Mucosa of gallbladder (tissue), 1 donor: ENCODE measurements at places on chromosomes 5 and 9.
A peak's percentile ranks its signal among the peaks of the same experiment; 100 is the strongest.

DNA sequence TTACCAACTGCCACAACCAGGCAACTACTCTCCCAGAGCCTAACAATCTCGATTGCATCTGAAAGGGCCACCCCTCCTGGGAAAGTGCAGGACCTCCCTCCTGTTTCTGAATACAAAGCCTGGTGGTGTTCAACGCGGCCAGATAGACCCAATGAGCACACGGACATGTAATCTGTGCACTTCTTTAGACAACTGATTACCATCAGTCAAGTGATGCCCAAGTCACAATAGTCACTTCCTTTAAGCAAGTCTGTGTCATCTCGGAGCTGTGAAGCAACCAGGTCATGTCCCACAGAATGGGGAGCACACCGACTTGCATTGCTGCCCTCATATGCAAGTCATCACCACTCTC is 739 bp downstream of the C9orf72 start:
- DNase-seq, result peak; percentile 46

DNA sequence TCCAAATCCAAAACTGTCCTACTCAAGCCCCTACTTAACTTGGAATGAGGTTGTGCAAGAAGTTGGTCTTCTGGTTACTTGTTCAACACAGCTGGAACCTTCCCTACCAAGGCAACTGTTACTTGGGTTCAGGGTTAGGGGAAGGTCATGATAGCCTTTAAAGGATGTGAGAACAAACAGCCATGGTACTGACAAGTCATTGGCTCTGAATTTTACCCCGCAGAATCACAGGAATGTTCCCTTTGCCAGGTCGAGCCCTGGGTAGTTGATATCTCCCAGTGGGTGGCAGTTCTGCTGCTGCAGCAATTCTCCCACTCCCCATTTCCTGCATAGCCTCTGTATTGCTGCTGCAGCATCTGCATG is 396.1 kb upstream of the MPDZ start:
- no peak for DNase-seq

DNA sequence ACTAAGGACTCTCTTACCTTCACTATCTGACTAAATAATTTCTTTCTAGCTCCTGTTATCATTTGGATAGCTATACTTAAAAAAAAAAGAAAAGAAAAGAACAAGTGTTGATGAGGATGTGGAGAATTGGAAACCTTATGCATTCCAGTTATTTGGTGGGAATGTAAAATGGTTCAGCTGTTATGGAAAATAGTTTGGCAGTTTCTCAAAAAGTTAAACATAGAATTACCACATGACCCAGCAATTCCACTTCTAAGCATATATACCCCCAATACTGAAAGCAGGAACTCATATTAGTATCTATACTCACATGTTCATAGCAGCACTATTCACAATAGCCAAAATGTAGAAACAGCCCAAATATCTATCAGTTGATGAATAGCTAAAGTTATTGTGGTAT is 61.1 kb downstream of the GNA14 start:
- no peak for DNase-seq

DNA sequence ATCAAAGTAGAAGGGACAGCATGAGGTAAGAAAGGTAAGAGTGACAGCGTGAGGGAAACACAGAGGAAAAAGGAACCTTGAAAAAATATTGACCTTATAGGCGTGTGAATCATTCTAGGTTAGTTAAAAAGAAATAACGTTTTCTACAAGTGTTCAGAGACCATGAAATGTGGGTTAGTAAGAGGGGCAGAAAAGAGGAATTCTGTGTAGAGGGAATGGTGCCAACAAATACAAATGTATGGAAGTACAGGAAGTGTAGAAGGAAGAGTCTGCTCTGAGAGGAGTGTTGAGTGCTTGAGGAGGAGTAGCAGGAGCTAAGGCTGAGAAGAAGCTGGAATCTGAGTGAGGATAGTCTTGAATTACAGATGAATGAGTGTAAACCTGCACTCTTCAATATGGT is 418.6 kb upstream of the RIOK2 start:
- no peak for DNase-seq

- DNase-seq, result no peak
Observed at GRCh38 chr5:7881816-7882215, 12.9 kb downstream of the MTRR start.

DNA sequence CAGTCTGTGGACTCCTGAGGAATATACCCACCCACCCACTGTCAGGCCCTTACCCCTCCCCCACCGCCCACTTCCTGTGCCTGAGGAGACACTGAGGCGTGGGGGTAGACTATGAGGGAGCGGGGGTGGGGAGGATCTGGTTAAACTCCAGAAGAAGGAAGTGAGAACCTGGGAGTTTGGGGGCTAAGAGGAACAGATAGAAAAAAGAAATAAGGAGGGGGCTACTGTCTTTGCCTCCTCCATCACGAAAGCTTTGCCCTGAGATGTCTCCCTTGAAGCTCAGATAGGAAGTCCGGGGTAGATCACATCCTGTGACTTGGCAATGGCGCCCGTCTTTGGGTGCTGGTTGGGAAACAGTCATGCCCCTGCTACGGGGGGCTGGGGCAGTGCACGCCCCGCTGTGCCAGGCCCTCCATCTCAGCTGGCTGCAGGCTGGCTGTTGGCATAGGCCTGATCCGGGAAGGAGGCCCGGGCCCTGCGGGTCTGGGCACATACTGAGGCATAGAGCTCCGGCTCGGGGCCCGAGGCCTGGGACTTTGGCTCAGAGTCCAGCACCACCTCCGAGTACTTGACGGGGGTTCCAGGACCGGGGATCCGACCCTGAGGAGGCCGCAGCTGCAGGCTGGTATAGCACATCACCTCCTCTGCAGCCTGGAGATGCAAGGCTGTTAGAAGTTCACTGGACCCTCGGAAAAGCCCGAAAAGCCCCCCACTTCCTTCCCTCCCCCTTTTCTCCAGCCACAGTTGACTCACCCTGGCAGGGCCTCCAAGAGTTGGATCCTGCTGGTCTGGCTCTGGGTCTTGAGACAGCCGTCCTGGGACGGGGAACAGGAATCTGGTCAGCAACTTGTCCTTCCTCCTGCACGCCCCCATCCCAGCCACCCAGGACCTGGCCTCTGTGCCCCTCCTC is 1.0 kb downstream of the SIT1 start:
- no peak for DNase-seq

DNA sequence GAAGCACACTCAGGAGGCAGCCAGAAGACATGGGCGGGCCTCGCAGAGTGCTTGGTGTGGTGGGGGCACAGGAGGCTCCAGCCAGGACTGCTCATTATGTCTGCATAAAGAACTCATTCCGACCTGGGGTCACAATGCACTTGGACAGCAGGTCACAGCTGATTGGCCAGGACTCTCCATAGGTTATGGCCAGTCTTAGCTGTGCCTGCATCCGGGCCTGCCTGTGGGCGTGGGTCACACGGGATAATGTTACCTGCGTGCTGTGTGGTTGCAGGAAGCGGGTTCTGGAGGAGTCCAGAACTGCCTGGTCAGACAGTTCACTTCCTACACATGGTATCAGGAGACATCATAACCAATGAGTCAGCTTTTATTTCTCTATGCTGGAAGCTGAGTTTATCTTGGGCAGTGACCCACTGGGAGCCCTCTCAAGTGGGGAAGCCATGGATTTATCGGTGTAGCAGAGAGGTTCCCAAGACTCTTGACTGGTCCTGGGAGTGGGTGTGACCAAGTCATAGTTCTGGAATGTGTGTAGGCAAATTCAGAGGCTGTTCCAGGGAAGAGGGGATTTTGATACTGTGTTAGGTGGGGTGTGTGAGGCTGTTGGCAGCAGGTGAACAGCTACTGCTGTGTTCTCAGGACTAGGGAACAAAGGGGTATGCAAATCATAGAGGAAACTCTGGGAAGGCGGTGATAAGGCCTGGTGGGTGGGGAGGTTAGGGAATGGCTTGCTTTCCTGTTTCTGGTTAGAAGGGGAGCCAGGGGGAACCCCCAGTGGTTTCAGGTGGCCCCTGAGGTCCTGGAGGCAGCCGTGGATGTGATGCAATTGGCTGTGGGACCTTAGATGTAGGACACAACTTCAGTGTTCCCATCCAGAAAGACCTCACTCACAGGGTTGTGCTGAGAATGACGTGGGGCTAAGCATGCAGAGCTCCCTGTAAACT is 51.3 kb downstream of the ARHGEF37 start:
- no peak for DNase-seq

DNA sequence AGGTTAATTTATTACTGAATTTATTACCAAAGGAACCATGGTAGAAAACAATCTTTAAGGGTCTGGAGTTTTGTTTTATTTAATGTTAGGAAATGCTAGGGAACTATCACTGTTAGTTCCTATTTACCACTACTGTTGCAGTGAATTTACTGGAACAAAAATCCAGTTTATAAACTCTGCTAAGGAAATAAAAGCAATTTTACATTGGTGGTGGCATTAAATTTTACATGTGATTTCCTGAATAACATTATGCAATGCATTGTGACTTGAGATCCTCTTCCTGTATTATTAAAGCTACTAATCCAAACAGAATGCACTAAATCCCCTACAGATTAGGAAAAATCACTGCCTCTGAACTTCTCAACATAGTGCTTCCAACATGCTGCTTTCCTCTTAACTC is 599.5 kb upstream of the PTGER4 start:
- no peak for DNase-seq
